Effector memory CD4-positive, alpha-beta T cell (primary cell): ENCODE measurements at places on chromosomes 2 and 18.

- no peak for DNase-seq
- no peaks in the 10 kb centered on the region for H3K27me3 ChIP-seq
- H3K36me3 ChIP-seq = no peaks in the 10 kb centered on the region
These were observed 100.1 kb upstream of the APCDD1 start for GRCh38 chr18:10354241-10354811.

DNA sequence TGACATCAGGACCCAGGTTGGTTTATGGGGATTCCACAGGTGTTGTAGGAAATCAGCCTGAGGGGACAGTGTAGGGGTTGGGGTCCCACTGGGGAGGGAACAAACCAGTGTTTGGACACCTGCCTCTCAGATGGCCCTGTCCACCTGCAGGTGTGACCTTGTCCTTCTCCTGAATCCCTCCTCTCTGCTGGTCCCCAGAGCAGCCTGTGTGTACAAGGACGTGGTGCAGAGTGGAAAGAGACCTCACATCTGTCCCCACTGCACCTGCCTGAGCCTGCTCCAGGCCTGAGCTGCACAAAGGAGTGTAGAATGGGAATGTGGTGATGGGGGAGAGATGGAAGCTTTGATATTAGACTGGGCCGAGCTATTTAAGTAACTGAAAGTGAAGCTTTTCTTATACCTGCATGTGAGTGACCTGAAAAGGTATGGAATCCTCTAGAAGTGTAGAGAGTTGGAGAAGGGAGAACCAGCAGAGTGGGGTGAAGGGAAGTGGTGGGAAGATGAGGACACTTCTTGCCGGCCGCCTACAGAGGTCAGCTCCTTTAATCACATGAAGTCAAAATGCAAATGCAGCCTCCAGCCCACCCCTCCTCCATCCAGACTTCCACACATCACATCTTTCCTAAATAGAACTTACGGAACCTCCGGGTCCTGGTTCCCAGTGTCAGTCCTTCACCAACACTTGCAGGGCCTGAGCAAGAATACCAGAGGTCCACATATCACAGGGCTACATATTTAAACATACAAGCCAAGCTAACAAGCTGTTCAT is 89.3 kb upstream of the SMAD2 start:
- no peaks in the 10 kb centered on the region for H3K4me1 ChIP-seq
- DNase-seq = no peak
- no peak overlapping the region for H3K4me3 ChIP-seq
- H3K27me3 ChIP-seq = peaks cover 5% of the 10 kb centered on the region
- no peaks in the 10 kb centered on the region for H3K36me3 ChIP-seq

DNA sequence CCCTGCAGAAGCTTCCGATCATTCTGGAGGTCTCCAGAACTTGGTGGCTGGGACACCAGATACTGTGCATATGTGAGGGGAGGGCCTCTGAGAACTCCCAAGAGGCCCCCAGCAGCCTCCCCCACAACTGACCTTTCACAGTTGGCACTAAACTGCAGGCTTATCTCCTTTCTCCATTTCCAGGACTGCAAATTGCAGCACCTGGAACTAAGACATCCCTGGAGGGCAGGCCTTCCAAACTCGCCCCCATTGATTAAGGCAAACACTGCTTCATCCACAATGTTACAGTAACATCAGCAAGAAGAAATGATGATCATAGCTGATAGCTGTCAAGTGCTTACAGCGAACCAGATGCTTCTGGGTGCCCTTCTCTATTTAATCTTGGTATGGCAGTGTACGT is 67.9 kb downstream of the TGOLN2 start:
- DNase-seq = no peak
- H3K4me1 ChIP-seq = no peaks in the 10 kb centered on the region
- H3K27me3 ChIP-seq = no peaks in the 10 kb centered on the region
- H3K4me3 ChIP-seq = no peak overlapping the region

GRCh38 chr18:6997808-6998207 is 119.8 kb downstream of the LAMA1 start:
- H3K36me3 ChIP-seq = no peaks in the 10 kb centered on the region
- DNase-seq = no peak
- no peaks in the 10 kb centered on the region for H3K27me3 ChIP-seq
- H3K27ac ChIP-seq = no peak overlapping the region
- no peak overlapping the region for H3K4me3 ChIP-seq
- no peaks in the 10 kb centered on the region for H3K4me1 ChIP-seq

DNA sequence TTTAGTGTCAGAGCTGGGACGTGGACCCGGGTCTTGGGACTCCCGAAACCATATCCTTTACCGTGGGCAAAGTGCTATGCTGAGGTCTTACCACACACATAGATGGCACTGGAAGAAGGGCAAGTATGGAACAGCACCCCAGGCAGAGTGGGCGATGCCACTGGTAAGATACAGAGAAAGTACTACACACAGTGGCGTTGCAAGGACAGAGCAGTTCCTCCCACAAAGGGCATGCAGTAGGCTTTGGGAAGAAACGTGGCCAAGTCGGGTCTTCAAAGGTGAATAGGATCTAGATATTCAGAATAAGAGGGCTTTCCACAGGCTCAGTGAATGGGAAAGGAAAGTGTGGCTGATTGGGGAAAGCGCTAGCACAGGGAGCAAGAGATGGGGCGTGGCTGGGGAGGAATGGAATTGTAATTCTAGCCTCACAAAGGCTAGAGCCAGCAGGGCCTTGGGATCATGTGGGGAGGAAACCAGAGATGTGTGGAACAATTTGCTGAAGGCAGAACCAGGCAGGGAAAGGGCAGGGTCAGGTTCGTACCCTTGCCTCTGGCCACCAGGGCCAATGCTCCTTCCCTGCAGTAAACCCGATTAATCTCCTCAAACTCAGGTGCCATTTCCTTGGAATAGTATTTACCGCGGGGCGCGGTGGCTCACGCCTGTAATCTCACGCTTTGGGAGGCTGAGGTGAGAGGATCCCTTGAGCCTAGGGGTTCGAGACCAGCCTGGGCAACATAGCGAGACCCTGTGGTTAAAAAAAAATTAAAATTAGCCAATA is 36.0 kb downstream of the PCBP1 start:
- H3K36me3 ChIP-seq = no peaks in the 10 kb centered on the region
- peak overlapping the region; percentile 99 for H3K27ac ChIP-seq
- no peaks in the 10 kb centered on the region for H3K27me3 ChIP-seq
- no peak for DNase-seq
- peak overlapping the region; percentile 66 for H3K4me3 ChIP-seq

- no peak overlapping the region for H3K4me3 ChIP-seq
- no peak for DNase-seq
- H3K27ac ChIP-seq = no peak overlapping the region
- no peaks in the 10 kb centered on the region for H3K4me1 ChIP-seq
- no peaks in the 10 kb centered on the region for H3K36me3 ChIP-seq
These were observed 270.0 kb upstream of the FN1 start for GRCh38 chr2:215705771-215706361.
